ENCODE measurements at places on chromosomes 6 and 20.

DNA sequence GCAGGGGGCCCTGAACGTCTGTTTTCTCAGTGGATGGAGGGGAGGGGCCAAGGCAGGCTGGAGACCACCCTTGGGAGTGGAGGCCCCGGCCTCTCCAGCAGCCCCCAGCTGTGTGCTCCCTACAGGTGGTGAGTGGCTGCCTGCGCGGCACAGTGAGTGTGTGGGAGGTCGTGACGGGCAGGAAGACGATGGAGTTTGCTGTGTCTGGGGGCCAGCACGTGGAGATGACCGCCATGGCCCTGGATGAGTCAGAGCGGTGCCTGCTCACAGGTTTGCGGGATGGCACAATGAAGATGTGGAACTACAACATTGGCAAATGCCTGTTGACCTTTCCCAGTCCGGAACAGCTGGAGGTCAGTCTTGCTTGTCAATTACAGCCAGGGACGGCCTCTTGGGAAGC lies 52.6 kb downstream of the EFCAB8 start:
- H3K36me3 ChIP-seq: no peaks in the 10 kb centered on the region
- H3K27me3 ChIP-seq: no peaks in the 10 kb centered on the region

DNA sequence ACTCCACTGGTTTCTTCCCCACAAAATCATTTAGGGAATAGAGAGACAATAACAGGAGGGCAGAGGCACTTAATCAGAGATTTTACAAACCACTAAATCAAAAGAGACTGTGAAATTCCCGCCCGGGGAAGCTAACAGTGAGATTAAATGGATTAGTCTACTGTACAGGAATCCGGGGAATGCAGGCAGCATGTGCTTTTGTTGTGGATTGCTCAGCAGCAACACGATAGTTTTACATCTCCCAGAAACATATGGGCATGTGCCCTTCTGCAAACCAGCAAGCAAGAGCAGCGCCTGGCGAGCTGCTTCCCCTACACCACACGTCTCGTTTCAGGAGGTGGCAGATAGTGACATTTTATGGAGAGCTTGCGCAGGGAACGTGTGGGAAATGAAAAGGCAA lies 382.3 kb downstream of the CD83 start:
- no peak for DNase-seq
- no peaks in the 10 kb centered on the region for H3K36me3 ChIP-seq
- H3K27me3 ChIP-seq: no peaks in the 10 kb centered on the region
- H3K4me1 ChIP-seq: no peaks in the 10 kb centered on the region

DNA sequence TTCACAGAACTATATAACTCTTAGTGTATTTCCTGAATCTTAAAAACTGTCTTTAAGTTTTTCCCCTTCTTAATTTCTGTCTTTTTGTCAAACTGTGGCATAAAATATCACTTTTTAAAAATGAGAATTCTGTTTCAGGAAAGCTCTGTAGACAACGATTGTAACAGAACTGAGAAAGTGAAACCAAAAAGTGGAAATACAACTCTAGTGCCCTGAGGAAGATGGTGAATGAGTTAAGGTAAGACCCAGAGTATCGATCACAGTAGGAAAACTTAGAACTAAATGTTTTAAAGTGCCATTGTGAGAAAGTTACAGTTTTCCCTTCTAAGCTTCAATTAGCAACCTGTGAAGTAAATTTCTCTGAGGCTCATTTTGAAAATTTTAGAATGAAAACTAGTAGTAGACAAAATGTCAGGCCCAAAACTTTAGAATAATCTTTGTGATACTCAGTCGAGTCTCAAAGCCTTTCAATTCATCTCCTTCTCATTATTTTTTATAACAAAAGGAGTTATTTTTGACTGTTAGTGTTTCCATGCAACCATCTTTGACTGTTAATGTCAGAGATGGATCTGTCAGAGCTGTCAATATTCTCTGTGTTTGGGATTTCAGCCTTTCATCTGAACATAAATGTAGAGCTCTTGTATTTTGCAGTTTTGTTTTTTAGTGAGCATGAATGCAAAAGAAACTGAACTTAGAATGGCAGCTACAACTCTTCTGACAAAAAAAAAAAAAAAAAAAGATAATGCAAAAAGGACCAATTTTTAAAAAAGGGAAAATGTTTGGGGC lies 19.0 kb upstream of the TRDN start:
- H3K27ac ChIP-seq: no peak overlapping the region
- no peaks in the 10 kb centered on the region for H3K36me3 ChIP-seq
- no peak for DNase-seq
- no peak overlapping the region for H3K4me3 ChIP-seq

DNA sequence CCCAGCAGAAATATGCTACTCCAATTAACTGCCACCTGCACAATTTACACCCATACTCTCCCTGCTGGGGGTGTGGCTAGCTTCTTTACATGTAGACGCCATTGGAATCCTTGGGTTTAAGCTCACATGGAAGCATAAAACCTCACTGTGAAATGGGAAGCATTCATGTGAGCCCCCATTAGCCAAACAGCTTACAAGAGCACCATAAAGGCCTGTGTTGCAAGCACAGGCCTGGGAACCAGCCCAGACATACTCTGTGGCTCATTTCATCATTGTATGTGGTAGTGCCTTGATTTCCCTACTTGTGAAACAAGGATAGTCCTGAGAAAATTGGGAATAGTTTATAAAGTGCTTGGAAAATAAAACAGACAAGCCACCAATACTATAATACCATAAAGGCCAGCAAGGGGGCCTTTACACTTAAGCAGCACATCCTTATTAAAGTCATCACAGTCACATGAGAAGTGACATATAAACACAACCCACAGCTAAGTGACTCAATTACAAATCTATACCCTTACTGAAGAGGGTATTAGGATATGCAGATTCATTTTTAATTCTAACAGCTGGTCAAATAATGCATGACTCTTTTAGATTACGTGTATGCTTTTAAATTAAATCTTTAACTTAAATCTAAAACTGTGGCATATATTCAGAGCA lies 6.8 kb downstream of the ADNP start:
- H3K36me3 ChIP-seq: peaks cover 9% of the 10 kb centered on the region
- no peak overlapping the region for H3K4me3 ChIP-seq
- no peaks in the 10 kb centered on the region for H3K27me3 ChIP-seq
- H3K4me1 ChIP-seq: peaks cover 4% of the 10 kb centered on the region
- no peak for DNase-seq
- H3K27ac ChIP-seq: no peak overlapping the region

- H3K36me3 ChIP-seq: no peaks in the 10 kb centered on the region
- H3K27me3 ChIP-seq: no peaks in the 10 kb centered on the region
- no peaks in the 10 kb centered on the region for H3K4me1 ChIP-seq
- no peak for DNase-seq
- no peak overlapping the region for H3K4me3 ChIP-seq
- no peak overlapping the region for H3K27ac ChIP-seq
Measured at GRCh38 chr6:91267246-91267645, 680.4 kb upstream of the MAP3K7 start.

- H3K4me3 ChIP-seq: no peak overlapping the region
- no peaks in the 10 kb centered on the region for H3K4me1 ChIP-seq
- H3K36me3 ChIP-seq: no peaks in the 10 kb centered on the region
- DNase-seq: no peak
- peaks cover 3% of the 10 kb centered on the region for H3K27me3 ChIP-seq
- H3K27ac ChIP-seq: no peak overlapping the region
Measured at GRCh38 chr6:5894357-5894756, 112.4 kb downstream of the NRN1 start.

- H3K27me3 ChIP-seq: no peaks in the 10 kb centered on the region
- H3K4me1 ChIP-seq: no peaks in the 10 kb centered on the region
- peaks cover 26% of the 10 kb centered on the region for H3K36me3 ChIP-seq
- no peak overlapping the region for H3K27ac ChIP-seq
- H3K4me3 ChIP-seq: no peak overlapping the region
Measured at GRCh38 chr6:79071547-79071946, 6.5 kb downstream of the PHIP start.

DNA sequence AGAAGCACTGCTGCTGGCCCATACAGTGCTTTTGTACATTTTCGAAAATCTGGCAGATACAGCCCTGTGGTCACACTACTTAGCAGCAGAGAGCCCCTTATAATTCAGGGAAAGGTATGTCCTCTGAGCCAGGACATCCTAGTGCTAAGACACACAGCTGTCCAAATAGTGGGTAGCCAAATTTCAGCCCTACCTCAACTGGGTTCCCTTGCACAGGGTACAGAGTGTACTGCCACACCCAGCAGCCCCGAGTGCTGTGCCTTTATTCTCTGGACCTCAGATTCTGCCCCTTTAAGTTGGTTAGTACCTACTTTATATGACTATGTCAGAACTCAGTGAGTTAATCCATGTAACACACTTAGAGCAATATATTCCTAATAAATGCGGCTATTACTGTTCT lies 47.6 kb downstream of the PRPH2 start:
- no peaks in the 10 kb centered on the region for H3K27me3 ChIP-seq
- no peak overlapping the region for H3K4me3 ChIP-seq
- DNase-seq: no peak
- no peak overlapping the region for H3K27ac ChIP-seq
- H3K4me1 ChIP-seq: no peaks in the 10 kb centered on the region

DNA sequence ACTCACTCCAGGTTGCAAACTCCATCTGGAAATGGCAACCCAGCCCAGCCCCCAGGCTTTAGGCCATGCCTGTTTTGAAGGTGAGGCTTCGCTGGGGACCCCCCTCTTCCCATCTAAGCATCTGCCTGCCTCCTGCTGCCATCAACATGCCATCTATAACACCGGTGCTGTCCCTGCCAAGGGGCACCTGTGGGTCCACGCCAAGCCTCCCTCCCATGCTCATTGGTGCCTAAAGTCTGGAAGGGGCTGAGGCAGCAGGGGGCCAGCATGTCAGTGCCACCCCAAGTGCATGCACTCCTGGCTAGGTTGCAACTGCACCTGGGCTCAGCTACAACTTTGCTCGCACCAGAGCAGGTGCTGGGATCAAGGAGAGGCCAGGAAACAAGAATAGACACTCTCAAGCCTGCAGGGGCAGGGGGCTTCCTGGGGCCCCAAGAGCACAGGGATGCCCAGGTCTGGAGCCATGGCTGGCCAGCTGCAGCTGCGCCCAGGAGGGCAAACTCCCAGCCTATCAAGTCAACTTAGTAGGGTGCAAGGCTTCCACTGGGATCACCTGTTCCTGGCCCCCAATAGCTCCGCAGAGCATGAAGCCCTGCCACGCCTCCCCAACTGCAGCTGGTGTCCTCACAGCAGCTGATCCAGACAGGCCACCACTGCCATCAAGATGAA lies 151.3 kb upstream of the HSF2 start:
- DNase-seq: no peak
- no peaks in the 10 kb centered on the region for H3K4me1 ChIP-seq

All from H1 (cell line).